ENCODE measurements at places on chromosomes 12 and 14. TPM values are rescaled to one million over a fixed set of nuclear protein-coding genes. Genes with fewer than 3 reads are reported as not detected.

DNA sequence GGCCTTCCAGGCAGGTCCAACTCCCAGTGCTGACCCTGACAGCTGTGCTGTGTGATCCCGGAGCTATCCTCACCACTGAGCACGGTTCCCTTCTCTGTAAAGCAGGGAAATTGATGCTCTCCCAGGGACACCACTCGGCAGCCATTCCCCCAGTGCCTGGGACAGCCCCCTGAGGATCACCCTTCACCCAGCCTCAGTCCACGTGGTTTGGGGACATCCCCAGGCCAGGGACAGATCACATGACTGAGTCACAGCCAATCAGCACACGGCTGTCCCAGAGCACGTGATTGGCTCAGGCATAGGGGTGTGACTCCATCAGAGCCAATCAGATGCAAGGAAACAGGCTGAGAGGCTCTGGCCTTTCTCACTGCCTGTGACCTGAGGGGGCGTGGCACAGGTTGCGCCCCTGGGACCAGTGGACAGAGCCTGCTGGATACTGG, 68.8 kb upstream of the SFSWAP start:
- DNase-seq = no peak

CCDC60 gene
- not detected for polyA plus RNA-seq

RAD9B gene
- 0.14 TPM for polyA plus RNA-seq

- no peak for DNase-seq
Measured at GRCh38 chr12:113149361-113150150, at the start of gene CFAP73. Gene CFAP73, plus strand, starts transcription at chr12:113149724. Its CDS starts 134 bp downstream, at chr12:113149858.

DNA sequence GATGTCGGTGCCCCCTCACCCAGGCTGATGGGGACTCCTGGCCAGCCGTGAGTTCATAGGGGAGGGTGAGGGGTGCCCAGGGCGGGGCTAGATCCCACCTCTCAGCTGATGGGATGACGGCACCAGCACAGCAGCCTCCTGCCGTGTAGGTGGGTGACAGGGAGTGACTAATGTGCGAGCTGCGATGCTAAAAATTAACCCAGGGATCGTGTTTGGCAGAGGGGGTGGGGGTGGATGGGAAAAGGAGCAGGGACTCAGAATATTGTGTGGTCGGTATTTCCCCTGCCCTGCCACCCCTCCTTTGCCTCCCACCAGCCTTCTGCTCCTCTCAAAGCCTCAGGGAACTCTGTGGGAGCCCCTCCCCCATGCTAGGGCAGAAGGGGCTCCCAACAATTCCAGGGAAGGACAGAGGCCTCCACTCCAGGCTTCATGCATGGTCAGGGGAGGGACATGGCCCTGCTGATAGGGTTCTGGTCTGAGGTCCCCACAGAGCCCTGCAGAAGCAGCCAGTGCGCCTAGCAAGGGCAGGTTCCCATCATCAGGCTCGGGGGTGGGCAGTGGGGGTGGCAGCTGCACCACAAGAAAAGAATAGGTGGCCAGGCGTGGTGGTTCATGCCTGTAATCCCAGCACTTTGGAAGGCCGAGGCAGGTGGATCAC, 12.5 kb downstream of the TAMALIN start:
- DNase-seq = no peak

DNA sequence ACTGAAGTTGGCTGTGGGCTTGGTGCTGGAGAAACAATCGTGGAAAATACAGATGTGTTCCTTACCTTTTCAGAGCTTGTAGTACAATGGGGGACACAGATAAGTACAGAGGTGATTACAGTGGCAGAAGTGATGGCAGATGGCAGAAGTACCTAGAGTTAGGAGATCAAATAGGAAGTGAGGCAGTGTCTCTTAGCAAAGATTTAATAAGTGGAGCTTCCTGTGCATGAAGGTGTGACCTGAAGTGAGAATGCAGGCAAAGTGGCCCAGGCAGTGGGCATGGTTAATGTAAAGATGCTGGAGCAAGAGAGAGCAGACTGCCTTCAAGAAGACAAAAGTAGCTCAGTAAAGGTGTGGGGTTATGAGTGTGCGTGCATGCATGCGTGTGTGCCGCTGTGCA, 16.0 kb downstream of the LRRK2 start:
- no peak for DNase-seq

Data from liver (tissue), 10 donors.